Bone marrow (tissue), 2 donors: ENCODE measurements at places on chromosomes 1 and 21.

- no peak for DNase-seq
Measured at GRCh38 chr1:176976225-176976624, 188.3 kb downstream of the ASTN1 start.

GRCh38 chr1:17201201-17202021, 3.5 kb upstream of the PADI1 start:
- no peak for DNase-seq

DNA sequence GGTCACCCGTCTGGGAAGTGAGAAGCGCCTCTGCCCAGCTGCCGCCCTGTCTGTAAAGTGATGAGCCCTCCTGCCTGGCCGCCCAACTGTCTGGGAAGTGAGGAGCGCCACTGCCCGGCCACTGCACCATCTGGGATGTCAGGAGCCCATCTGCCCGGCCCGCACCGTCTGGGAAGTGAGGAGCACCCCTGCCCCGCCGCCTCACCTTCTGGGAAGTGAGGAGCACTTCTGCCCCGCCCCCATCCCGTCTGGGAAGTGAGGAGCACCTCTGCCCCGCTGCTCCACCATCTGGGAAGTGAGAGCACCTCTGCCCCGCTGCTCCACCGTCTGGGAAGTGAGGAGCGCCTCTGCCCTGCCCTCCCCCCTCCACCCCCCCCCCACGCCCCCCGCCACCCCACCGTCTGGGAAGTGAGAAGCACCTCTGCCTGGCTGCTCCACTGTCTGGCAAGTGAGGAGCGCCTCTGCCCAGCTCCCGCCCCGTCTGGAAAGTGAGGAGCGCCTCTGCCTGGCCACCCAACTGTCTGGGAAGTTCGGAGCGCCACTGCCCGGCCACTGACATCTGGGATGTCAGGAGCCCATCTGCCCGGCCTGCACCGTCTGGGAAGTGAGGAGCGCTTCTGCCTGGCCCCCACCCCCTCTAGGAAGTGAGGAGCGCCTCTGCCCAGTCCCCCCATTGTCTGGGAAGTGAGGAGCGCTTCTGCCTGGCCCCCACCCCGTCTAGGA, 4.5 kb upstream of the ZZZ3 start:
- no peak for DNase-seq

DNA sequence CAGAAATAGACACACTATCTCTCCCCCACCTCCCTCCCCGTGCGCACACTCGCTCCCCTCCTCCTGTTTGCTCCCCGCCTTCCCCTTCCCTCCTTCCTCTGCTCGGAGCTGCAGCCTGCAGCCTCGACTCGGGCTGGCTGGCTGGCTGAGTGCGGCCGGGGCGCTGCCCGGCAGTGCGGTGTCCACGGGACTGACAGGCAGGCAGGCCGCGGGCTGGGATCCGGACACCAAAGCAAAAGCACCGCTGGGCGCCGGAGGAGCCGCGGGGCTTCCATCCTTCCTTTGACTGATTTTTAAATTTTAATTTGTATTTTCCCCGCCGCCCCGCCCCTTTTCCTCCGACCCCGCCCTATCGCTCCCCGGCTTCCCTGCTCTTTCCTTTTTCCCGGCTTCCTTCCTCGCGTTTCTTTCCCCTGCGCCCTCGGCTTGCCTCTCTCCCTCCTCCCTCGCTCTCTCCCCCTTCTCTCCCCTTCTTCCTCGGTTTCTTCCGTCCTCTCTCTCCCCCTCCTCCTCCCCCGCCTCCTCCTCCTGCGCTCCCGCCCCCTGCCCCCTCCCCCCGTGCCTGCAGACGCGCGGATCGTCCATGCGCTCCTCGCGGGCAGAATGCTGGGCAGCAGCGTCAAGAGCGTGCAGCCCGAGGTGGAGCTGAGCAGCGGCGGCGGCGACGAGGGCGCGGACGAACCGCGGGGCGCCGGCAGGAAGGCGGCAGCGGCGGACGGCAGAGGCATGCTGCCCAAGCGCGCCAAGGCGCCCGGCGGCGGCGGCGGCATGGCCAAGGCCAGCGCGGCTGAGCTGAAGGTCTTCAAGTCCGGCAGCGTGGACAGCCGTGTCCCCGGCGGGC, 109.4 kb downstream of the NAV1 start:
- DNase-seq, result no peak

GRCh38 chr1:161954050-161954449, 69.6 kb downstream of the OLFML2B start:
- no peak for DNase-seq
